Effector CD4-positive, alpha-beta T cell (primary cell): ENCODE measurements at places on chromosomes 11 and 22.

GRCh38 chr11:47914743-47915142 lies 65.6 kb upstream of the PTPRJ start:
- no peak for DNase-seq

GRCh38 chr22:36775586-36775963 lies 344 bp downstream of the IFT27 start:
- DNase-seq = peak; percentile 28

- no peak for DNase-seq
These were observed 59.3 kb downstream of the EHF start for GRCh38 chr11:34680206-34680605.

DNA sequence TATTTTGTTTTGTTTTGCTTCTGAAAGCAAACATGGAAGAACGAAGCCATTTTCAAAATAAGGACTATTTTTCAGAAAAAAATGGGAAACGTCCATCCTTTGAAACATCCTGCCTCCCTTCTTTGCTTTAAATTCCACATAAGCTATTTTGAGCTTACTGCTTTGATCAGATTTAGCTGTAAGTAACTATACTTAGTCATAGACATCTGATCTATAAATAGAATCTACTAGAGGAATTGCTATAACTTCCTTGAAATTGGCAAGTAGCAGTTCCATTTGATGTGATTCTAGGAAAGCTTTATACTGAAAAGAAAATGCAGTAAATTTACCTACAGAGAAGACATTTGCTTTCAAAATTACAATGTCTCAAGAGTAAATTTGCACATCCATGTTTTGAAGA lies 305.8 kb downstream of the TTC28 start:
- no peak for DNase-seq

GRCh38 chr22:50683994-50684371 lies 11.4 kb downstream of the SHANK3 start:
- no peak for DNase-seq

- DNase-seq = no peak
These were observed 422.4 kb downstream of the TENM4 start for GRCh38 chr11:79018371-79018849.

GRCh38 chr11:126423154-126423553 lies 67.7 kb downstream of the ST3GAL4 start:
- no peak for DNase-seq

- no peak for DNase-seq
These were observed 9.2 kb upstream of the GAS2 start for GRCh38 chr11:22657101-22657694.

- DNase-seq = no peak
These were observed 37.1 kb downstream of the RPL27A start for GRCh38 chr11:8719721-8720120.

- DNase-seq = no peak
These were observed 18.6 kb downstream of the KIF18A start for GRCh38 chr11:28089378-28089777.

GRCh38 chr22:44915441-44915840 lies 94.4 kb downstream of the PHF21B start:
- DNase-seq = no peak
